AG09319 (cell line): ENCODE measurements at places on chromosomes 11 and 22.

GRCh38 chr11:79237703-79238102, 203.1 kb downstream of the TENM4 start:
- DNase-seq, result peak; percentile 62

DNA sequence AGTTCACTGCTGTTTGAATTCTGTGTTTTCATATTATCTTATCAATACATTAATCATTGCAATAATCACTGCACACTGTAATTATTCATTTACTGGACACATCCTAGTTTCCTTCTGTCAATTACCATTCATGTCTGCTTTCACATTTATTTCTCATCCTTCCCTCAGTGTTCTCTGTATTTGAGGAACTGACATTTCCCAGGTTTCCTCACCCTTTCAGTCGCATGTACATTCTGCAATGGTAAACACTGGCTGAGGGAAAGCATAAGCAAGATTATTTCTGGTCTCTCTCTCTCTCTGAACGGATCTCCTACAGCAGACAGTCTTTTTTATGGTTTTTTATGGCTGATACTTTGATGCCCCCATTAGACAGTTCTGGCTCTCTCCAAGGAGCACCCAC, 4.2 kb upstream of the HBD start:
- DNase-seq, result no peak

DNA sequence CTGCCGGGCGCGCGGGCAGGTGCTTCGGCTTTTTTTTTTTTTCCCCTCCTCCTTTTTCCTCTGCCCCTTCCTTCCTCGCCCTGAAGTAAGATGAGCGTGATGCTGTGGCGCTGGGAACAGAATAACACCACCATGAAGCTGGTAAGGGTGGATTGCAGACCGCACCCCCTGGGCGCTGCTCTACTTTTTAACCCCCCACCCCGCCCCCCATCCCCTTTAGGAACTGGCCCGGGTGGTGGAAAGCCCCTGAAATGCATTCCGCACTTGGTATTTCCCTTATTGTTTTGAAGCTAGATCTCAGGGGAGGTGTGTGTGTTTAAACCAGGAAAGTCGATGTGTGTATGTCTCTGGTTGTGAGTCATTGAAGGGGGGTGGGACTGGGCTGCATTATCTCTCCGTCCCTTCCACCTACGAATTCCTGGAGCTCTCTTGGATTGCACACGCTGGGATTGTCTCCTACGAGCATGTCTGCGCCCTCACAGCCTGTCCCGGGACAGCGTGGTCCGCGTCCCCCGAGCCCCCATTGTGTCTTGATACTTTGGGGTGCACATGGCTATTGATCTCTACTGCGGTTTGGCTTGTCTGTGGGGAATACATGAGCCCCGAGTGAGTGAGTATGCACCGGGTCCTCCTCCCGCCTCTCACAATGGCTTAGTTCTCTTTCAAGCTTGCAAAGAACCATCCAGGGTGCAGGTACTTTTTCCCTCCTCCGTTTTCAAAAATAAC, 64.9 kb downstream of the NAV2 start:
- no peak for DNase-seq

DNA sequence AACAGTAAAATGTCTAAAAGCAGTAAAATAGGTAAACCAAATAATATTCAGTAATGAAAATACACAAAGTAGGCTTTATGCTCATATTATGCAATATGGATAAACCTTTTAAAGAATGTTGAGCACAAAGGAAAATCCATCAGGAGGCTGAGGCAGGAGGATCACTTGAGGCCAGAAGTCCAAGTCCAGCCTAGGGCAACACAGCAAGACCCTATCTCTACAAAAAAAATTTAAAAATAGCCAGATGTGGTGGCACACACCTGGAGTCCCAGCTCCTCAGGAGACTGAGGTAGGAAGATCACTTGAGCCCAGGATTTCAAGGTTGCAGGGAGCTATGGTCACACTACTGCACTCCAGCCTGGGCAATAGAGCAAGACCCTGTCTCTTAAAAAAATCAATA, 17.7 kb upstream of the LMO2 start:
- DNase-seq, result no peak

- DNase-seq, result no peak
Measured at GRCh38 chr11:97683733-97684132, 1293.9 kb downstream of the JRKL start.

DNA sequence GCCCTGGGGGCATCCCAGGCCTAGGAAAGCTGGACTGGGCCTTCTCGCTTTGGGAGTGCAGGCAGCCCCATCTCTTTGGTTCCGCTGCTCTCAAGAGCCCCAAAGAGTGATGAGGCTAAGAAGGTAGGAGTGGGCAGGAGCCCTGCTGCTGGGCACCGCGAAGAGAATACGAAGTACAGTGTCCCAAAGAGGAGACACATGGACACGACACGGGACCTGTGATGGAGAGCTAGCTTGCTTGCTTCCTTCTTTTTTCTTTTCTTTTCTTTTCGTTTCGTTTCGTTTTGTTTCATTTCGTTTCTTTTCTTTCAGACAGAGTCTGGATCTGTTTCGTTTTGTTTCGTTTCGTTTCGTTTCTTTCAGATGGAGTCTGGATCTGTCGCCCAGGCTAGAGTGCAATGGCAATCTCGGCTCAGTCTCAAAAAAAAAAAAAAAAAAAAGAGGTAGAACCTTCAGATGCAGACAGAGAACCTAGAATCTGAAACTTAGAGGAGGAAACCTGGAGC, 10.6 kb downstream of the MGAT3 start:
- DNase-seq, result no peak

DNA sequence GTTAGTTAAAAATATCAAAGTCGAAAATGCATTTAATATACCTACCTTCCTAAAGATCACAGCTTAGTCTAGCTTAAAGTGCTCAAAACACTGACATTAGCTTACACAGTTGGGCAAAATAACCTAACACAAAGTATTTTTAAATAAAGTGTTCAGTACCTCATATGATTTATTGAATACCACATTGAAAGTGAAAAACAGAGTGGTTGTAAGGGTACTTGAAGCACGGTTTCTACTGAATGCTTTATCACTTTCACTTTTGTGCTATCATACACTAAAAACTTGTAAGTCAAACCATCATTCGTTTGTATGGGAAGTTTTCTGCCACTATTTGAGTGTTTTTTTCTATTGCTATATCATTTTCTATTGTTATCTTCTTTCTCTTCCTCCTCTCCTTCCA, 36.6 kb downstream of the ZBTB44 start:
- DNase-seq, result no peak

- no peak for DNase-seq
Measured at GRCh38 chr11:82246926-82247325, 486.7 kb downstream of the FAM181B start.

DNA sequence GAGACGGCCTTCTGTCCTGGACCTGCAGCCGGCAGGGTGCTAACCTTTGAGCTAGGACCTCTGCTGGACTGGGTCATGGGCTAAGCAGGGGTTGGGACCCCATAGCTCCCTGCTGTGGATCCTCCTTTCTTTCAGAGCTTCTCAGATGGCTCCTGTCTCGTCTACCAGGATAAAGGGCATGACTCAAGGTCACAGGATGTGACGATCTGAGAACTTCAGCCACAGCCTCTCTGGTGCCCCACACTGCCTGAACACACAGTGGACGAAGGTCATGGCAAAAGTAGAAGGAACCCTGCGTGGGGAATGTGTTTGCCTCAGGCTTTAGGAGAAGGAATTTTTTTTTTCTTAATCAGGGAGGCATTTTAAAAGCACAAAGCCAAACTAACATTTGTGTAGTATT, 196.7 kb downstream of the TRIM29 start:
- no peak for DNase-seq
